Pulmonary artery endothelial cell (primary cell): ENCODE measurements at places on chromosomes 16 and 17.

DNA sequence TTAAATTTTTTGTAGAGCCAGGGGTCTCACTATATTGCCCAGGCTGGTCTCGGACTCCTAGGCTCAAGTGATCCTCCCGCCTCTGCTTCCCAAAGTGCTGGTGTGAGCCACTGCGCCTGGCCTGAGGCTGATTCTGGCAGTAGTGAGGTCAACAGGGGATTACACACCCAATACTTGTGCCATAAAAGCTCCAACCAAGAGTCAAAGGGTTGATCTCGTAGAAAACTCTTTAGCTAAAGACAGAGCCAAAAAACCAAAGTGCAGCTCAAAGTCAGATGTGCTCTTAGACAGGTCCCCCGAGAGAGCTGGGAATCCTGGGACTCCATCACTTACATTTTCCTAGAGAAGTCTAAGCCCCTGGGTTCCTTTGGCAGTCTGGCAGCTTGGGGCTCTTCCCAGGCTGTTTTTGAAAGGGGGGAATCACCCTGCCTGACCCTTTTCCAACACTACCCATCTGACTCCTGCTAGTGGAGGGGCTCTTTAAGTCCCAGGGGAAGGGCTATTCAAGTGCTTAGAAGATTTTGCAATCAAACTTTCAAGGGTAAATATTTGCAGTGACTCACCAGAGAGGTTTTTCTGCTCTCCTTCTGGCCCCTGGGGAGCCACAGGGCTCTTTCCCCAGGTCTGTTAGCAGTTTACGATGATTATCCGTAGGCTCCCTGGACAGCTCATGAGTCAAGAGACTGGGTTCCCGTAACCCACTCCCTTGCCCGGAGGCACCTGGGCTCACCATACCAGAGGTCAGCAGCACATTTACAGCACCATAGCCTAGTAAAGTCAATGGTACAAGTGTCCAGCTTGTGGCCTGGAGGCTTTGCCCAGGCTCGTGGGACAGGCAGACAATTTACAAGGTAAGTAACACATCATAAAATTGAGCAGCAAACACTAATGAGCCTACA lies 408.7 kb downstream of the SLC39A11 start:
- no peak for DNase-seq

GRCh38 chr16:4123616-4124300 lies 7.5 kb upstream of the ADCY9 start:
- DNase-seq: no peak

DNA sequence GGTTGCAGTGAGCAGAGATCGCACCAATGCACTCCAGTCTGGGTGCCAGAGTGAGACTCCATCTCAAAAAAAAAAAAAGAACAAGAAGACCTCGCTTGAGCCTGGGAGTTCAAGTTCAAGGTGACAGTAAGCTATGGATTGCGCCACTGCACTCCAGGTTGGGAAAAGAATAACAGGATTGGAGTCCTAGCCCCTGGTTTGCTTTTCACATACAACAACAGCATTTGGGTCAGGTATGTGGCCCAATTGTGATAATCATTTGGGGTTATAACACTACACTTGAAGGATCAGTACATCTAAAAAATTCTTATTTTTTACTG lies 3.4 kb upstream of the SEPHS2 start:
- no peak for DNase-seq

DNA sequence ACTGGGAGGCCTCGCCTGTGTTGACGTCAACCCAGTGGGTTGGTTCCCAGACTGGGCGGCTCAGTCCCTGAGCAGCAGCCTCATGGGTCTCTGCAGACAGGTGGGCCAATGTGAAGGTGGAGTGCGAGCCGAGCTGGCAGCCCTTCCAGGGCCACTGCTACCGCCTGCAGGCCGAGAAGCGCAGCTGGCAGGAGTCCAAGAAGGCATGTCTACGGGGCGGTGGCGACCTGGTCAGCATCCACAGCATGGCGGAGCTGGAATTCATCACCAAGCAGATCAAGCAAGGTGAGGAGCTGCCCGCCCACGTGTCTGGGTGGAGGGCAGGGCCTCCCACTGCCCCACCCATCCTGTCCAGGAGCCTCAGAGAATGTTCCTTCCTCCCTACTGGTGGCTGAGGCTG lies 44.1 kb downstream of the MRC2 start:
- DNase-seq: no peak

- DNase-seq: no peak
These were observed 13.2 kb downstream of the ITGB3 start for GRCh38 chr17:47266782-47267181.

DNA sequence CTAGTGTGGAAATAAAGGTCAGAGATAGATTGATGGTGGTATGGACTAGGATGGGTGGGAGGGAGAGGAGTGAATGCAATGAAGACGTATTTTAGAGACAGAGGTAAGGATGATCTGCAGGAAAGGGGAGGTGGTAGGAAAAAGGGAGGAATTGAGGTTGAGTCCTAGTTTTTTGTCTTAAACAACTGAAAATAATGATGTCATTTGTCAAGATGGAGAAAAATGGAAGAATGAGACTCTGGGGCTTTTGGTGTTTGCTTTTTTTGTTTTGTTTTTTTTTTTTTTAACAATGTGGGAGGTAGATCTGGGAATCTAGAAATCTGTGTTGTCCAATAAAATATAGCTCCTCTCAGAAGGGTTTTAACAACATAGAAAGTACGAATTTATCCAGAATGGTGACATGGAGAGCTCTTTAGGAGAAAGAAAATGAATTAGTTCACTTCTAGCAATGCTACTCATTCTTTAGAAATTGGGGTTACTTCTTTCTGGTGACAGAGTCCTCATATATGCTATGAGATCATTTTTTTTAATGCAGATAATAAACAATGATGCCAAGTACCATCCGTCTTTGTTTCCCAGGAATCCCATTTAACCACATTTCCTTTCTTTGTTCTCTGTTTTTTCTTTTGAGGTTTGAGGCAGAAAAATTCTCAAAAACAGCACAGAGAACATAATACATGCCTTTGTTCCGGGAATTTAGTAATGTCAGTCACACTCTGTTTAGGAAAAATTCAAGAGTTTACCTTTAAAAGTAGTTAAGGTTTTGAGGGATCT lies 225.3 kb upstream of the COX10 start:
- no peak for DNase-seq

- DNase-seq: no peak
These were observed 64.5 kb downstream of the TNRC6C start for GRCh38 chr17:78023042-78023441.

DNA sequence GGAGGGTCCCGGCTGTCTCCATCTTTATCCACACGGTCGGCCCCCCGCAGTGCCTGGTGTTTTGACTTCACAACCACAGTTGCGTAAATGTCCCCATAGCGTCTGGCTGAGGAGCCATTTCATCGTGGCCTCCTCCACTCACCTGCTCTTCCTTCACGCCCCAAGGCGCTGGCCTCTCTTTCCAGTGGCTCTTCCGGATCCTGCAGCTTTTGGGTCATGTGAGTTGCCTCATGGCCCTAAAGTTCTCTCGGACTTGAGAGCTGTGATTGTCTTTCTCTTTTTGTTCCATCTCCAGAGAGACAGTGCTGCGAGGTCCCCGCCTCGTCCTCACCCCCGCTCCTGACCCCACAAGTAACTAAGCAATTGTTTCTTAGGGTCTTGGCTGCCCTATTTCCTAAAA lies 22.7 kb downstream of the FLYWCH1 start:
- no peak for DNase-seq

GRCh38 chr16:88533381-88533917 lies 36.8 kb upstream of the ZC3H18 start:
- no peak for DNase-seq

DNA sequence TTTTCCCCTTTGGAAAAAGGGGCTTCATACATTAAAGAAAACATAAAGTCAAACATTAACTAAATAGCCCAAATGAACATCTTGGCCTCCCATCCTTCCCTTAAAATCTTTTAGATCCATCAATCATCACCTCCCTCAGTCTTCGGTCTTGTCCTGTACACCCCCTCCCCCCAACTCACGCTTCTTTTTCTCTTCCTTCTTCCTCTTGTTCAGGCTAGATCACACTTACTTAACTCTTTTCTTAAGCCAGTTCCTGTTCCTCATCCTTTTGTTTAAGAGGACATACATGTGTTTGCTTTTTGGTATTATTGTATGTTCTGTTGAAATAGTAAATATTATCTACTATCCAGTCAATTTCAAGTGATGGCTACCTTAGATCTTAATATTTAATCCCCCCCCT lies 5.5 kb downstream of the MFSD6L start:
- no peak for DNase-seq

- DNase-seq: no peak
These were observed 3.2 kb downstream of the ACSF3 start for GRCh38 chr16:89096768-89097391.

GRCh38 chr16:26454102-26454501 lies 612.6 kb upstream of the C16orf82 start:
- DNase-seq: no peak

DNA sequence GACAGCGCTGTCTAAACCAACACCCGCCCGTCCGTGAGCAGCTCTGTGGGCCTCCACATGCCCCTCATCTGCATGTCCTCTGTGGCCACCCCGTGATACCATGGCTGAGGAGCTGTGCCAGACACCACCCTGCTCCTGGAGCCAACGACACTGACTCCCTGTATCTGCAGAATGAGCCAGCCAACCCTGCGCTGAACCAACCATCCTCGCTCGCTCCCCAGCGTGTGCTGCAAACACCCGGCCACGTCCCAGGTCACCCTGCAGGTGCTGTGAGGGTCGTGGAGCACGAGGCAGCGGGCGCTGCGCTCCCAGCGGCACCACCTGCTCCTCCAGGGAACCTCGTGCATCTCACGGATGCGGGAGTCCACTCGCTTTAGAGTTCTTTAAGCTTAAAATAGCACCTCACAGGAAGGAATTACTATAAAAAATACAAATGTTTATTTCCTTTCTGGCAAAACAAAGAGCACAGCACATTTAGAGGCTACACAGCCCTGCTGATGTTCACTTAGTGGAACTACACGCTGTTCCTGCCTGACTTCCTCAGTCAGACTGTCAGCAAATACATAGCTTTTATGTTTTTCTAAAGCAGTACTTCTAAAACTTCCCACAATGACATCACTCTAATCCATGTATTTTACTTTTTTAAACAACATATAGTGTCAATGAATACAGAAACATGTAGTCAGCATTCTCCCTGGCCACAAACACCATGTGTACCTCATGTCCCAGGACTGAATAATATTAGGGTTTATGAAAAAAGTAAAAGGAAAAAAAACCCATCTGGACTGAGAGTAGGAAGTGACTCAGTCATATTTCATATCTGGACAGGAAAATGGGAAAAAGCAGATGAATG lies 43.5 kb downstream of the MAP1LC3B start:
- peak; percentile 71 for DNase-seq

DNA sequence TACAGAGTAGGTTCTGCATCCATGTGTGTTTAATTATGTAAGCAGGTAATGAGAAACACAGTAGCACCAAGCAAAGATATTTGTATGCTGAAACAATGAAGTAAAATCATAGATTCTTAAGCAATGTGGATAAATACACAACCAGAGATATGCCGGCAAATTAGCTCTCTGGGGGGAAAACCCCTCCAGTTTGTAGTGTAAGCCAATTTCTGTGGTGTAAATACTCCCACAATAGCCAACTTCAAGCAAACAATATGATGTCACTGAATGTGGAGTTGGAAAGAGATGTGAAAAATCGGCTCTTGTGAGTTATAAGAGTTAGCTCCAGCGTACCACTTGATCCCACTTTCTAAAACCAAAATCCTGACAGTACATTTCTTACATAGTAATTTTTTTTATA lies 3.9 kb upstream of the KRT38 start:
- no peak for DNase-seq

DNA sequence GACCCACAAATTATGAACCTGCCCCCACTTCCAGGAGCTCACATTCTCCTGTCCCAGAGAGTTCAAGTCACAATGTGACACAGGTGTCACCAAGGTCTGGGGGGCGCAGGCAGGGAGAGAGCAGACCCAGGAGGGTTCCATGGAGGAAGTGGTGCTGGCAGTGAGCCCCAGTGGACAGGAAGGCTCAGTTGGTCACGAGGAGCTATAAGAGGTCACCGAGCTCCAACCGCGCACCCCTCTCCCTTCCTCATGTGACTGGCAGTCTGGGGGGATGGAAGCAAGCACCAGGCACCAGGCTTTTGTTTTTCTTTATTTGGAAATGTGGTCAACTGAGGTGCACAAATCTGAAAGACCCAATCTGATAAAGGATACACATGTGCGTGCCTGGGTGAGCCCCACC lies 2.5 kb downstream of the ITGAD start:
- DNase-seq: no peak

GRCh38 chr17:16948587-16949376 lies 23.1 kb downstream of the TNFRSF13B start:
- no peak for DNase-seq

DNA sequence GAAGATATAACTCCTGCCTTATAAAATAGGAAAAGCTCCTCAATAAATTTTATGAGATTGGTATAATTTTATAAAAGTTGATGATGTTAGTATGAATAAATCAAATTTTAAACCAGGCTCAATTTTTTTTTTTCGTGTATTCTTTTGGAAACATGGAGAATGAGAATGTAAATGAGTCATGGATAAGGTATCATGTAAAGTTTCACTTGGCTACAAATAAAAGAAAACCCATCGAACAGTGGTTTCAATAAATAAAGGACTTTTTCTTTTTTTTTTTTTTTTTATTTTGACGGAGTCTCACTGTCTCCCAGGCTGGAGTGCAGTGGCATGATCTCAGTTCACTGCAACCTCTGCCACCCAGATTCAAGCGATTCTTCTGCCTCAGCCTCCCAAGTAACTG lies 67.3 kb downstream of the PHKB start:
- no peak for DNase-seq

DNA sequence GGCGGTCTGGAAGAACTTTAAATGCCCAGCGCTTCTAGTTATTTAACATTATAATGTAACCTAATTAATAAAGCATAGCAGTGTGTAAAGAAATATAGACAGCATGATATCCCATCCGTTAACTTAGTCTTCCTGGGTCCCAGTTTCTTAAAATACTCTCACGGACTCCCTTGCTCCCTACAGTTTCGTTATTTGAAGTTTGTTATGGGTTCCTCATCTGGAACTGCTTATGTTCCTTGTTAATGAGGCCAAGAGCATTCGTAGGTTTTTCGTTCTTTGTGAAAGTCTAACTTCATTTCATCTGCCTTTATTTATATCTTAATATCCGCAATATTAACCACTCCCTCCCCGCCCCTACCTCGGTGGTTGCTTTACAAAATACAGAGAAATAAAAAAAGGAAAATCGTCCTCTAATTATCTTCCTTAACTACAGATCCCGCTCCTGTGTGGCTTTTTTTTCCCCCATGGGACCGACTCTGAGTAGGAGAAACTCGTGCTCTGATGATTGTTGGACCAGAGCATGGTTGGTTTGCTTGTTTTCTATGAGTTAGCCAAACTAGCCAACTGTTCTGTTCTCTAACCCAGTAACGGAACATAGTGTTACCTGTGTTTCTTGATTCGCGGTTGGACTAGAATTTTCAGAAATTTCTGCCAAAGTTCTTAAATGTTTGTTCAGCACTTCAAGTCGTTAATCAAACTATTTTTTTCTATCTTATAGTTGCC lies 863 bp downstream of the ADPRM start:
- DNase-seq: no peak

DNA sequence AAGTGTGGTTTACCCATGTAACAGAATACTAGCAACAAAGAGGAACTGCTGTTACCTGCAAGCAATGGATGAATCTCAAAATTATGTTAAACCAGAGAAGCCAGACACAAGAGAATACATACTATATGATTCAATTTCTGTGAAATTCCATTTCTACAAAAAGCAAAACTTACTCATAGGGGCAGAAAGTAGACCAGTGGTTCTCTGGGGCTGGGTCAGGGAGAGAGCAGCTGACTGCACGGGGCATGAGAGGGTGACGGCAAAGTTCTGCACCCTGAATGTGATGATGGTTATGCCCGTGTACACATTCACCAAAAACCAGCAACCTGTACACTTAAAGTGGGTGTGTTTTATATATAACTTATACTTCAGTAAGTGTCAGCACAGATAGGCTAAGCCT lies 3.1 kb downstream of the ZNF843 start:
- DNase-seq: no peak

GRCh38 chr17:65696739-65697394 lies 135.4 kb upstream of the AXIN2 start:
- no peak for DNase-seq
